Karpas-422 (cell line): ENCODE measurements at places on chromosomes 4 and X. TPM values are rescaled to one million over a fixed set of nuclear protein-coding genes. Genes with fewer than 3 reads are reported as not detected.

The ETDB gene
- not detected in 2 replicates for total RNA-seq

GRCh38 chrX:12307961-12308360 is 169.7 kb downstream of the FRMPD4 start:
- DNase-seq: no peak
- no peaks in the 10 kb centered on the region for H3K27me3 ChIP-seq
- H3K27ac ChIP-seq: no peak overlapping the region

DNA sequence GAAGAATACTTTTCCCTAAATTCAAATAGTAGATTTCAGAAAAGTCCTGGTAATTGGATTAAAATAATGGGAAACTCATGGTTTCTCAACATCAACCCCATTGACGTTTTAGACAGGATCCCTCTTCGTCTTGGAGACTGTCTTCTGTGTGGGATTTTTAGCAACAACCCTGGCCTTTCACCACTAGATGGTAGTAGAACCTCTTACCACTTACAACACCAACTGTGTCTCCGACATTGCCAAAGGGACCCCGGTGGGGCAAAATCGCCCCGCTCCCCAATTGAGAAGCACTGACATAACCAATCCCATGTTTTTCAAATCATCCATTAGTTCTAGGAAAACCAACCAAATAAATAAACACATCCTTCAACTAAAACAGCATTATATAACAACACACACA is 16.9 kb upstream of the ANOS1 start:
- no peak overlapping the region for H3K4me3 ChIP-seq
- H3K4me1 ChIP-seq: no peaks in the 10 kb centered on the region
- DNase-seq: peak; percentile 67
- H3K27ac ChIP-seq: no peak overlapping the region
- no peaks in the 10 kb centered on the region for H3K27me3 ChIP-seq
- no peaks in the 10 kb centered on the region for H3K36me3 ChIP-seq

GRCh38 chr4:159204566-159204965 is 101.7 kb downstream of the RAPGEF2 start:
- H3K27ac ChIP-seq: no peak overlapping the region
- no peak for DNase-seq
- H3K27me3 ChIP-seq: no peaks in the 10 kb centered on the region
- no peak overlapping the region for H3K4me3 ChIP-seq
- no peaks in the 10 kb centered on the region for H3K36me3 ChIP-seq

DNA sequence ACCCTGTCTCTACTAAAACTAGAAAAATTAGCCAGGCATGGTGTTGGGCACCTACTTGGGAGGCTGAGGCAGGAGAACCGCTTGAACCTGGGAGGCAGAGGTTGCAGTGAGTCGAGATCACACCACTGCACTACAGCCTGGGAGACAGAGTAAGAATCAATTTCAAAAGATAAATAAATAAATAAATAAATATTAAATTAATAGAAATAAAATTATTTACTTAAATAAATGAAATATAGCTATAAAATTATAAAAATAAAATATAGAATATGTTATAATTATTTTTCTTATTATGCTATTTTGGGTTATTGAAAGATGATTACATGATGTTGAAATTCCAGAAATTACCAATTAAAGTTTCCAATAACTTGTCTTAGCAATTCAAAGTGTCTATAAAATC is 1029.8 kb upstream of the AGA start:
- H3K4me3 ChIP-seq: no peak overlapping the region
- no peaks in the 10 kb centered on the region for H3K4me1 ChIP-seq
- no peaks in the 10 kb centered on the region for H3K36me3 ChIP-seq
- H3K27ac ChIP-seq: no peak overlapping the region

GRCh38 chr4:147836807-147837206 is 104.9 kb downstream of the ARHGAP10 start:
- H3K4me3 ChIP-seq: no peak overlapping the region
- H3K27me3 ChIP-seq: 0 out of 2 replicates have a peak, but pooled peaks cover 3% of the 10 kb centered on the region
- DNase-seq: no peak
- no peaks in the 10 kb centered on the region for H3K4me1 ChIP-seq
- H3K27ac ChIP-seq: no peak overlapping the region

- H3K4me3 ChIP-seq: no peak overlapping the region
- no peaks in the 10 kb centered on the region for H3K27me3 ChIP-seq
- no peaks in the 10 kb centered on the region for H3K36me3 ChIP-seq
- no peak for DNase-seq
- H3K27ac ChIP-seq: no peak overlapping the region
These were observed 231.5 kb upstream of the FMR1 start for GRCh38 chrX:147680251-147680650.

The ADH1C gene
- not detected in 2 replicates for total RNA-seq

DNA sequence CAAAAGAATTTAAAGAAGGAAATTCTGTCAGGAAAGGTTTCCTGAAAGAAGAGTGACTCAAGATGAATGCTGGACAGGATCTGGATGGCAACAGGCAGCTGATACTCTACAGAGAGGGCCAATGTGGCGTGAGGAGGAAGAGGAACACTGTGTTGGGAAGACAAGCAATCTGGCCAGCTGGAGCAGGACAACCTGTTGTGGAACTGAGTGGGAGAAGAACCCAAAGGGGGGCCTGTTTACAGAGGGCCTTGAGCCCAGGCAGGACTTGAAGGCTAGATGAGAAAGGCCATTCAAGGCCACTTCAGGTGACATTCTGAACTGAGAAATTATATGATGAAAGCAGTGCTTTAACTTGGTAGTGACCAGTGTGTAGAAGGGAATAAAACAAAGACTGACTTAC is 8.5 kb downstream of the OTUD4 start:
- no peak overlapping the region for H3K4me3 ChIP-seq
- peaks cover 62% of the 10 kb centered on the region for H3K36me3 ChIP-seq
- H3K27ac ChIP-seq: no peak overlapping the region
- no peak for DNase-seq

DNA sequence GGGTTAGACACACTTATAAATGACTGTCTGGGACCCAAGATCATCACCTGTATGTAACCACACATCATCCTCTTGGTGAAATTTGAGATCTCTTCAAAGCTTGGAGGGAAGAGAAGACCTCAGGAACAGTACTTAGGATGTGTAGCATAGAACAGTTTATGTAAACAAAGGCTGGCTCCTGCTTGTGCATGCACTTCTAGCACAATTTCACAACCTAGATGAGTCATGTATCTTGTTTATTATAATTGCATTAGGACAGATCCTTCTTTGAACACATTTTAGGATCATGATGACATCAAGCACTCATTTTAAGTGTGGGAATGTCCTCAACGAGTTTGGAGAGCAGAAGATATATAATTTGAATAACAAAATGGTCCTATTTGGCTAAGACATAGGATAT is 26.3 kb upstream of the ZMAT1 start:
- no peaks in the 10 kb centered on the region for H3K27me3 ChIP-seq
- no peaks in the 10 kb centered on the region for H3K36me3 ChIP-seq
- H3K4me1 ChIP-seq: no peaks in the 10 kb centered on the region
- DNase-seq: no peak

DNA sequence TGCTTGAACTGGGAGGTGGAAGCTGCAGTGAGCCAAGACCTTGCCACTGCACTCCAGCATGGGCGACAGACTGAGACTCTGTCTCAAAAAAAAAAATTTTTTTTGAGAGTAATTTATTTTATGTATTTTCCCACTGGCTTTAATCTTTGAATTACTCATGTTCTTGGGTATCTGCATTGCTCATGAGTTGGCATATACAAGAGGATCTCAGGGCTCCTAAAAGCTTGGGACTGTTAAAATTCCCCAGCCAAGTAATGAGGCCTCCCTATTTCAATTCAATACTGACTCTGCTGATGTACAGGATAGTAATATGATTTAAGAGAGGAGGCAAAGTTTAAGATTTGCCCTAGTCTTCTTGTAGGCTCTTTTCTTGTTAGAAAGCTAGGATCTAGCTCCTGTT is 6.2 kb downstream of the IL21 start:
- no peak overlapping the region for H3K27ac ChIP-seq
- no peaks in the 10 kb centered on the region for H3K27me3 ChIP-seq
- no peaks in the 10 kb centered on the region; the same call in 1 of the 2 replicates for H3K4me1 ChIP-seq

The GPM6B gene
- total RNA-seq: not detected in 2 replicates

GRCh38 chr4:5186271-5187064 is 135.2 kb downstream of the STK32B start:
- DNase-seq: no peak
- H3K4me1 ChIP-seq: no peaks in the 10 kb centered on the region
- no peaks in the 10 kb centered on the region for H3K27me3 ChIP-seq
- no peak overlapping the region for H3K27ac ChIP-seq
- no peaks in the 10 kb centered on the region for H3K36me3 ChIP-seq

- H3K4me1 ChIP-seq: no peaks in the 10 kb centered on the region
- no peaks in the 10 kb centered on the region for H3K36me3 ChIP-seq
- H3K27me3 ChIP-seq: no peaks in the 10 kb centered on the region
- H3K27ac ChIP-seq: no peak overlapping the region
These were observed 228.0 kb downstream of the RASL11B start for GRCh38 chr4:53089936-53090729.

GRCh38 chr4:76326515-76326914 is 20.0 kb downstream of the STBD1 start:
- H3K27me3 ChIP-seq: no peaks in the 10 kb centered on the region
- DNase-seq: no peak
- no peaks in the 10 kb centered on the region for H3K36me3 ChIP-seq
- no peak overlapping the region for H3K4me3 ChIP-seq

DNA sequence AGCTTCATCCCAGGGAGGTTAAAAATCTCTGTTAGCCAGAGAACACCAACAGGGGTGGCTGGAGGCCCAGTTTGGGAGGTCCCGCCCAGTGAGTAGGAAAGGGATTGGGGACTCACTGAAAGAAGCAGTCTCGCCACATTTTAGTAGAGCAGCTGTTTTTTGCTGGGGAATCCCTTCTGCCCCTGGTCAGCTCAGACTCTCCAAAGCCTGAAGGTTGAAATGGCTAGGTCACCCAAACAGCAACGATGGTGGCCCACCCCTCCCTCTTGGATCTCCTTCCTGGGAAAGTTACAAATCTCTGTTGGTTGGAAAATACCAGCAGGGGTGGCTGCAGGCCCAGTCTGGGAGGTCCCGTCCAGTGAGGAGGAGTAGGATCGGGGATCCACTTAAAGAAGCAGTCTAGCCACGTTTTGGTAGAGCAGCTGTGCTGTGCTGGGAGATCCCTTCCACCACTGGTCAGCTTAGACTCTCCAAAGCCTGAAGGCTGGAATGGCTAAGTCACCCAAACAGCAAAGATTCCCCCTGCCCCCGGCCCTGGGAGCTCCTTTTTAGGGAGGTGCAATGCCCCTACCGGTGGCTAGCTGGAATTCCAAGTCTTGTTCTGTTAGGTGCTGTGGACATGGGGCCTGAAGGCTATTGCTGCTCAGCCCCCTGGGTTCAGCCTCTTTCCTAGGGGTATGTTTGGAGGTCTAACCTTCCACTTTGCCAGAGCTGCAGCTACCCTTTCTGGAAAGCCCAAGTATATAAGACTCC is 40.0 kb upstream of the TEX13A start:
- H3K27me3 ChIP-seq: no peaks in the 10 kb centered on the region
- H3K27ac ChIP-seq: no peak overlapping the region
- DNase-seq: no peak
- no peak overlapping the region for H3K4me3 ChIP-seq
- no peaks in the 10 kb centered on the region for H3K36me3 ChIP-seq

GRCh38 chrX:38652934-38653442 is 91.6 kb downstream of the TSPAN7 start:
- no peaks in the 10 kb centered on the region for H3K4me1 ChIP-seq
- no peaks in the 10 kb centered on the region for H3K36me3 ChIP-seq
- no peak for DNase-seq

DNA sequence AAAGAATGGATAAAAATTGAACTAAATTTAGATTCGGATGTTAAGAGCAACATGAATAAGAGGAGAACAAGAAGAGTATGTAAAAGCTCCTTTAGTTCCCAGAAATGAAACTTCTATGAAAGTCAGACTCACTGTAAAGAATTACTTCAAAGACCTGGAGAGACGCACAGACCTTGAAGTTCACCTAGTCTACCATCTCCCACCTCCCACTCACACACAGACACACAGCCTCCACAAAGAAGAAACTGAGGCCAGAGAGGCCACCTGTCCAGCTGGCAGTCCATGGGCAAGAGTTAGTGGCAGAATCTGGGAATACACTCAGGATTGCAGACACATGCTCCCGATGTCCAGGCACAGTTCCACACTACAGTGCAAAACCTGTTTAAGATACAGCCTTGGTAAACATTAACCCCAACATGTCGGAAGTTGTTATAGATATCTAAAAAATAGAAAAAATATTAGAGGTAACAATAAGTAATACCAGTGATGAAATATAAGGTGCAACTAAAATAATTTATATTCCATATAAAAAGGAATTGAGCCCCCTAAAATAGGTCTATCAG is 288.8 kb downstream of the INPP4B start:
- no peaks in the 10 kb centered on the region for H3K27me3 ChIP-seq
- no peaks in the 10 kb centered on the region for H3K36me3 ChIP-seq
- no peaks in the 10 kb centered on the region for H3K4me1 ChIP-seq
- DNase-seq: no peak
- H3K27ac ChIP-seq: no peak overlapping the region
- H3K4me3 ChIP-seq: no peak overlapping the region

DNA sequence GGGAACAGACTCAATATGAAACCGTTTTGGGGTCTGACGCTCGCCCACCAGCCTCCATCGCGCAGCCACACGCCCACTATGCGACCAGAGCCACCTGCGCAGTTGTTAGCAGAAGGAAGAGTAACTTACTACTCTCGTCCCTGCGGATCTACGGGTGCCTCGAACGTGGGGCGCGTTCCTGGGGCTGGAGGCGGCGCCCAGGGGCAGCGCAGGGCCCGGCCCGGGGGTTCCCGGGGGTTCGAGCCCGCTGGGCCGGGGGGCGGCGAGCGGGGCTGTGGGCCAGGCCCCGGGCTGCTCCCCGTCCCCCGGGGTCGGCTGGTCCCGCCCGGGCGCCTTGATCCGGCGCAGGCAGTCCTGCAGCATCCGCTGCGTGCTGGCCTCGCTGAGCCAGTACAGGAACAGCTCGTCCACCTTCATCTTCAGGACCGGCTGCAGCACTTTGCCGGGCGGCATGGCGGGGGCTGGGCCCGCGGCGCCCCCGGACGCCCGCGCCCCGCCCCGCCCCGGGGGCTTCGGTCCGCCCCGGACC is 404 bp downstream of the PPP2R3B start:
- H3K4me3 ChIP-seq: peak overlapping the region; percentile 91
- peak overlapping the region; percentile 85 for H3K27ac ChIP-seq
- H3K4me1 ChIP-seq: peaks cover 22% of the 10 kb centered on the region
- DNase-seq: peak; percentile 78
- H3K36me3 ChIP-seq: peaks cover 3% of the 10 kb centered on the region; the same call in 1 of the 2 replicates

The CBR4 gene
- 23.1 and 25.7 TPM in 2 replicates for total RNA-seq

- no peak for DNase-seq
- H3K4me3 ChIP-seq: no peak overlapping the region
- H3K4me1 ChIP-seq: no peaks in the 10 kb centered on the region
- H3K36me3 ChIP-seq: no peaks in the 10 kb centered on the region
- H3K27ac ChIP-seq: no peak overlapping the region
- 0 out of 2 replicates have a peak, but pooled peaks cover 2% of the 10 kb centered on the region for H3K27me3 ChIP-seq
These were observed 274.3 kb upstream of the NR3C2 start for GRCh38 chr4:148716431-148717052.

The DCHS2 gene
- total RNA-seq: 0.04 TPM in 1 of 2 replicates, not detected in the other

DNA sequence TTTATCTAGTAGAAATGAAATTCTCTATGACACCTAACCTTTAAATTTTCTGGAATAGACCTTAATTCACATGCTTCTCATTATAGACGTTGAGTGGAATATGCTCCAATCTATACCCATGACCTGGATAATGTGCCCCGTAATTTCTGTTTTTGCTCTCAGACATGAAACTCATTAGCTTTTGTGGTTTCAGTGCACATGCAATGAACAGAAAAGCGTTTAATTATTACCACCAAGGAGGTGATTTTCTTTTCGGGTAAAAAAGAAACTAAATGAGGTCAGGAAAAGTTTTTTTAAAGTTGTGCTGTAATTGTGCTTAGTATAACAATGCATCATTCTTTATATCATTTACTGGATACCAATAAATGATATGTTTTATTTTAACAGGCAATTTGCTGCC is 1703.9 kb upstream of the TENM3 start:
- H3K4me1 ChIP-seq: no peaks in the 10 kb centered on the region
- no peak for DNase-seq
- H3K27ac ChIP-seq: no peak overlapping the region
- H3K4me3 ChIP-seq: no peak overlapping the region
